ENCODE measurements at places on chromosomes 13 and 19. TPM values are rescaled to one million over a fixed set of nuclear protein-coding genes. Genes with fewer than 3 reads are reported as not detected.
A peak's percentile ranks its signal among the peaks of the same experiment; 100 is the strongest.

PCDH20 gene
- total RNA-seq: 8.7 TPM

DNA sequence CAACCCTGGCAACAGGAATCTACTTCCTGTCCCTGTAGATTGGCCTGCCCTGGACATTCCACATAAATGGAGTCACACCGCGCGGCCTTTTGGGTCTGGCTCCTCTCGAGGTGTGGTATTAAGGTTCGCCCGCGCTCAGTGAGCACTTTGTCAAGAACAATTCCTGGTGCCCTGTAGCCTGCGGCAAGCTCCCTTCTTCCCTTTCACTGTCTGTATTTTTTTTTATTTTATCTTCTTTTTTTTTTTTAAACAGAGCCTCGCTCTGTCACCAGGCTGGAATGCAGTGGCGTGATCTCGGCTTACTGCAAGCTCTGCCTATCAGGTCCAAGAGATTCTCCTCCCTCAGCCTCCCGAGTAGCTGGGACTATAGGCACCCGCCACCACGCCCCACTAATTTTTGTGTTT is 28.3 kb downstream of the PEX11G start:
- DNase-seq: no peak

DNA sequence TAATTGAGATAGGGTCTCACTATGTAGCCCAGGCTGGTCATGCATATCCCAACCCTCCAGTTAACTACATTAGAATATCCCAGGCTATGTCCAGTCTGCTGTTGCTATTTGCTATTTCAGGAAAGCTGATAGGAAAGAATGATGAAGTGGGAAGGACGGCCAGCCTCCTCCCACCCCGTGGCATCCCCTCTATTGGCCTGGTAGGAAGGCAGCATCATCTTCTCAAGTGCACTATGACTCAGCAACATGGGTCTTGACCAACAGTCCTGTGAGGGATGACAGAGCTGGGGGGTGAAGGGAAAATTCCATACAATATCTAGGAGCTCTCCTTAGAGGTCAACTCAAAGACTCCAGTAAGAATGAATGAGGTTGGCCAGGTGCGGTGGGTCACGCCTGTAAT is 48.0 kb upstream of the ABCC4 start:
- no peak for DNase-seq

STX10 gene
- 30.0 TPM for total RNA-seq

RNF113B gene
- not detected for total RNA-seq

FCGBP gene
- total RNA-seq: 11.8 TPM

CEP89 gene
- 9.5 TPM for total RNA-seq

DPY19L3 gene
- total RNA-seq: 13.8 TPM

DNA sequence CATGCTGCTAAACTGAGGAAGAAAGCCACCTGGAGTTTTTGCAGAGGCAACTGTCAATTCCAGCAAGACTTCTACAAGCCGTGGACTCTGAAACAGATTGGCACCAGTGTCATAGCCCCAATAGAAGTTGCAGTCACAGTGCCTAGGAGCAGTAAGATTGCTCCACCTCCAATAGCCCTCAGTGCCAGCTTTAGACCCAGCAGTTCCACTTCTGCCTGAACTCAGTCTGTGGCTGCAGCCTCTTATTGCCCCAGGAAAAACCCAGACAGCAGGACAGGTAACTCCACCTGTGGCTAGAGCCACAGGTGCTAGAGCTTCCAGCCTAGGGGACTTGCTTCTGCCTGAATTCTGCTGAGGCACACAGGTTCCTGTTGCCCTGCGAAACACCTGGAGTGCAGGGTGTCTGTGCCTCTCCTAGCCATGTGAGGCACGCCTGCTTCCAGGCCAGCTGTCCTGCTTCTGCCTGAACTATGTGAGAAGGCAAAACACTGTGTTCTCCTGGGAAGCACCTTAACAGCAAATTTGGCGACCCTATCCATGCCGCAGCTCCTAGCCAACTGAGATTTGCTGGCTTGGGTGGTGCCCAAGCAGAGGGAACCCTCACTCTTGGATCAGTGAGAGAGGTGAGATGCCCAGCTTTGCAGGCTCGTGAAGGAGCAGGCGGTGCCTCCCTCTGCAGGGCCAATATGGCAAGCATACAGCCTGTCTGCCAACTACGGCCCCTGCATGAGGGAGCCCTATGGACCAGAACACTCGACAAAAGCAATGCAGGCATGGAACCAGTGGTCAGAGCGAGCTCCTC is 607.6 kb downstream of the PCDH17 start:
- DNase-seq: no peak

- DNase-seq: no peak
Measured at GRCh38 chr13:63107179-63107943, 1691.7 kb upstream of the PCDH20 start.

DNA sequence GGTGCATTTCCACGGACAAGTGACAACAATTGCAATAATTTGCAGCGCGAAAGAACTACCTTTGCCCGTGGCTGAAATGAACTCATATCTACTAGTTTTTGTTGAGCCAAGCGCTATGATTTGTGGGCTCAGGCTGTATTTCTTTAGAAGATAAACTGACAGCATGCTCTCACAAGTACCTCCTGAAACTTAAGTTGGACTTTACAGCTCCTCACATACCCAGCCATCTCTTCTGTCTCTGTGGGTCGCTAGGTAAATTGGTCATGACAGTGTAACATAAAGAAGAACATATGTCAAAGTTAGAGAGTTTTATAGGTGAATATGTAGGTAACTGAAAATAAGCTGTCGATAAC is 839 bp downstream of the COG6 start:
- no peak for DNase-seq

DNA sequence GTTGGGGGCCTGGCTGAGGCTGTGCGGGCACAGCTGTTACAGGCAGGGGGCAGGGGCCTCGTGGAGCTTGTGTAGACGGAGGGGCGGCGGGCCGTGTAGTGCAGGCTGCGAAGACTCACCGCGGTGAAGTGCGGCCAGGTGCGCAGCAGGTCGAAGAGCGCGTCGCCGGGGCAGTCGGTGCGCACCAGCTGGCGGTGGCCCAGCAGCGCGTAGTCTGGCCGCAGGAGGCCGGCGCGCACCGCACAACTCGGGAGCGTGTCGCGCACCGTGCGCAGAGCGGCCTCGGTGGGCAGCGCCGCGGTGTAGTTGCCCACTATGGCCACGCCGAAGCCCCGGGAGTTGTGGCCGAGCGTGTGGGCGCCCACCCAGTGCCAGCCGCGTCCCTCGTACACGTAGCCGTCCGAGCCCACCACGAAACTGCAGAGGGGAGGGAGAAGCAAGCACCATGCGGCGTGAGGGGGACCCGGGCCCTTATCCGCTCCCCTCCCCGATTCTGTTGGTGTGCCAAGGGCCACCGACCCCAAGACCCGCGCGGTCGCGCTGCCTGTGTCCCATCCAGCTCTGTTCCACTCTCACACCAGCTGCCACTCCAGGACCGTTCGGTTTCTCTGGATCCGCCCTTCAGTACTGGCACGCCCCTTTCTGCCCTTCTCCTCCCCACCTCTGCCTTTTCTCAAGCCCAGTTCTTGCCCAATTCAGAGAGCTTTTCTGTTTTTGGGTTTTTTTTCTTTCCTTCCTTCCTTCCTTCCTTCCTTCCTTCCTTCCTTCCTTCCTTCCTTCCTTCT is 5.4 kb upstream of the RASAL3 start:
- no peak for DNase-seq

GRCh38 chr13:51243832-51244231 is 21.6 kb downstream of the FAM124A start:
- no peak for DNase-seq

DNA sequence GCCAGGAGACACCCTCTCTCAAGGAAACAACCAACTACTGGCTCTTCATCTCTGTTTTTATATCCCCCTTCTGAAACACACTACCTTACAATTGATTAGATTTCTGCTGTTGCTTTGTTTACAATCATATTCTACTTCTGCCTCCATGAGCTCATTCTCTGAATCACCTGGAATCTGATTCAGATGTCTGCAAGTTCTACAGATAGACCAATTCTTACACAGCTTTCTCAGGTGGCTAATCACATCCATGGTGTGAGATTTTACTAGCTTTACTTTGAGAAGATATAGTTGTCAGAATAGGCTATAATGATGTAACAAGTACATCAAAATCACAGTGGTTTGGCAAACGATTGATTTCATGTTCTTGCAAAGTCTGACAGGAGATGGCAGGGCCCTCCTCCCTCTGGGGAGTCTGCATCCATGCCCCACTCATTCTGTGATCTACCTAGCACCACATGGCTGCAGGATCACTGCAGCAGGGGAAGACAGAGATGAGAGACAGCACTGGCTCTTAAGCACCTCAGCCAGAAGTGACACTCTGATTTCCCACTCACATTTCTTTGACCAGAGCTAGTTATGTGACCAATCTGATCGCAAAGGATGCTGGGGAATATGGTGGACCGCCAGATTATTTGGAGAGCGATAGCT is 243.7 kb downstream of the FOXO1 start:
- DNase-seq: no peak

DNA sequence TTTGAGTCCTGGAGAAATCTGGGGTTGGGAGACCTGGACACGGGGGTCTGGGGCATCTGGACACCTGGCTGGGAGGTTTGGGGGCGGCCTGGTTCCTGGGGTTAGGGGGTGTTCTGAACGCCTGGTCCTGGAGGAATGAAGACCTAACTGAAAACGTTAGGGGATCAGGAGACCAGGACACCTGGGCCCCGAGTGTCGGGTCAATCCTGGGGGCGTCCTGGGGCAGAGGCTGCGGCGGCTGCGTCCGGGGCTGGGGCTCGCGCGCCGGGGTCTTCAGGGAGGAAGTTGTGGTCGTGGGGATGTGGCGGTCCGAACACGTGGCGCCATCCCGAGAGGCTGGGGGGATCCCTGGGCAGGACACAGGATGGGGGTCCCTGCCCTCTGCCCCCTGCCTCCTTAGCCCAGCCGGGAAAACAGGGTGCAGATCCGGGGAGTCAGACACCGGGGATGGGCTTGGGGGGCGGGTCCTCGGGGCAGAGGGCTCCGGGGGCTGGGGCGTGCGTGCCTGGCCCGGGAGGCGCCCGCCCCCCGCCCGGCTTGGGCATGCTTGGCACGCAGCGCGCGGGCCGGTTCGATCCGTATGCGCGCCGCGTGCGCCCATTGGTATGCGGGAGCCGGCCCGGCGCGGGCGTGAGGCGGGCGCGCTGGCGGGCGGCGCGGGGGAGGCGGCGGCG is 632 bp downstream of the NPAS1 start:
- no peak for DNase-seq

DNA sequence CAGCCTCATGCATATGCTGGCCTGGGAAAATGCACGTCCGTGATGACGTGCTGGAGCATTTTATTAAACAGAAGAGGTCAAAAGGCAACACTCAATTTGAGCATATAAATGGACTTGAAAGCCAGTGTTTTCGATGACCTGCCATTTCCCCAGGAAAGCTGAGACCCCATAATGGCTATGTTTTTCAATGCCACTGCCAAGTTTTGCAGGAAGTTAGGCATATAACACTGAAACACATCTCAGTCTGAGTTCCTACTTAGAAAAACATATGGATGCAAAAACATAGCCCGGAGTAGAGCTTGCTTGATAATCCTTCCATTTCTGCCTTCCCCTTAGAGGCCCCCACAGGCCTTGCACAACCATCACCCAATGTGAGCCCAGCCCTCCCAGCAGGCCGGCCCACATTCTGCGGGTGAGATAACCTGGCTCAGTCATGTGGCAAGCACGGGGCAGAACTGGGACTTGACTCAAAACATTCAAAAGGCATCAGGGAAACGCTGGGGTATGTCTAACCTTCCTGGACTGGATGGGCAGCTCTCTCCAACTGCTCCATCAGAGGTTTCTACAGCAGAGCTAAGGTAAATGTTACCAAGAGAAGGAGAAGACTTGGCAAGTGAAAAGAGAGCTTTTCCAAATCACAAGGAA is 24.9 kb downstream of the EPS15L1 start:
- DNase-seq: peak; percentile 80

ELSPBP1 gene
- not detected for total RNA-seq

CBY2 gene
- total RNA-seq: not detected

DNA sequence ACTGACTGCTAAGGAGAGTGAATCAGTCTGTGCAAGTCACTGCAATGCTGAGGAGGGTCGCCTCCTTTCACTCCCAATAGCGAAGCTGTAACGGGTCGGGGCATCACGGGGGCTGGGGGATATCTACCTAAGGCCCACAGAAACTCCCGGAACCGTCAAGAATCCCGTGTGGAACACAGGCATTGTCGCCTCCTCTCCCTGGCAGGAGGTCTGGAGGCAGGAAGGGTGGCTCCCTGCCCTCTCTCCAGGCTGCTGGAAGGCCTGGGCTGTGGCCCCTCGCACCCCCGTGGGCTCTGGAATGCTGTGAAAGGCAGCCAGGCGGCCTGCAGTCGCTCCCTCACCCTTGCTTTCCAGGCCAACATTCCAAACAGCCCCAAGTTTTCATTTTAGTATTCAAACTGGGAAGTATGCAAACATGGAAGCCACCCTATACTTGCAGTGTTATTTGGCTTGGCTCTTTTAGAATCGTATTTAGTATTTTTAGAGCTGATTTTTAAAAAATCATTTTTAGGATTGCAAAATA is 109.4 kb downstream of the CRYL1 start:
- DNase-seq: no peak

GRCh38 chr13:93238711-93239110 is 12.1 kb downstream of the GPC6 start:
- no peak for DNase-seq

GRCh38 chr19:40279120-40279551 is 6.0 kb downstream of the AKT2 start:
- peak; percentile 73 for DNase-seq

SMIM44 gene
- not detected for total RNA-seq

DNA sequence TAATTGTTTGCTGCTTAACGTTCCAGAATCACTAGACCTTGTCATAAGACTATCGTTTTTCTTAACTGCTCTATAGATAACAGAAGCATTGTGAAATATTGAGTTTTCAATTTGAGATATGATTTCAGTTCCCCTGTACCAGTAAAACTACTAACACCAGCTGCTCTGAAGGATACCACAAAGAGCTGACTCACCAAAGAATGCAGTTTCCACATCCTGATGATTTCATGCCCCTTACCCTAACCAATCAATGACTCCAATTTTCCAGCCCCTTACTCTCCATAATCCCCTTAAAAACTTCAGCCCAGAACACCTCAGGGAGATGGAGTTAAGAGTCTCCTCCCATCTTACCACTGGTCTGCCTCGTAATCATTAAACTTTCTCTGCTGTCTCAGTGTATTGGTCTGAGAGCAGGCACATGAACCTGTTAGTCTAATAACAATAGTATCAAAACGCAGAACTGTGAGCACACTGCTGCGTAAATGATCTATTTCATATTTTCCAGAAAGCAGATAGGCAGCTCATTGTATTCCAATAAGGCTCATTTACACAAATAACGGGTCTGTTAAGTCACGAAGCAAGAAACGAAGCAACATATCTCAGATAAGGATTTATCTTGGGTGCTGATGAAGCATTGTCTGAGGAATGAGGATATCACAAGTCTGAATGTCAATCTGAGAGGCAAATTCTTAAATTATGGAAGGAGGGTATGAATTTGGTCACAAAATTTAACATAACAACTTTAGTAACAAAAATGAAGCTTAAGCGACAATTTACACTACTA is 14.1 kb upstream of the CCNA1 start:
- no peak for DNase-seq

BST2 gene
- 72.6 TPM for total RNA-seq
